ENCODE measurements at places on chromosomes 4 and X. TPM values are rescaled to one million over a fixed set of nuclear protein-coding genes. Genes with fewer than 3 reads are reported as not detected.

NUP62CL gene
- total RNA-seq: 3.5 TPM

RAI2 gene
- not detected for total RNA-seq

PRR32 gene
- not detected for total RNA-seq

PRDM5 gene
- 9.5 TPM for total RNA-seq

CYTL1 gene
- total RNA-seq: not detected

MAGEA9B gene
- not detected for total RNA-seq

Measured in hair follicular keratinocyte (primary cell).